Effector CD4-positive, alpha-beta T cell (primary cell): ENCODE measurements at places on chromosomes 3 and 15.
A peak's percentile ranks its signal among the peaks of the same experiment; 100 is the strongest.

DNA sequence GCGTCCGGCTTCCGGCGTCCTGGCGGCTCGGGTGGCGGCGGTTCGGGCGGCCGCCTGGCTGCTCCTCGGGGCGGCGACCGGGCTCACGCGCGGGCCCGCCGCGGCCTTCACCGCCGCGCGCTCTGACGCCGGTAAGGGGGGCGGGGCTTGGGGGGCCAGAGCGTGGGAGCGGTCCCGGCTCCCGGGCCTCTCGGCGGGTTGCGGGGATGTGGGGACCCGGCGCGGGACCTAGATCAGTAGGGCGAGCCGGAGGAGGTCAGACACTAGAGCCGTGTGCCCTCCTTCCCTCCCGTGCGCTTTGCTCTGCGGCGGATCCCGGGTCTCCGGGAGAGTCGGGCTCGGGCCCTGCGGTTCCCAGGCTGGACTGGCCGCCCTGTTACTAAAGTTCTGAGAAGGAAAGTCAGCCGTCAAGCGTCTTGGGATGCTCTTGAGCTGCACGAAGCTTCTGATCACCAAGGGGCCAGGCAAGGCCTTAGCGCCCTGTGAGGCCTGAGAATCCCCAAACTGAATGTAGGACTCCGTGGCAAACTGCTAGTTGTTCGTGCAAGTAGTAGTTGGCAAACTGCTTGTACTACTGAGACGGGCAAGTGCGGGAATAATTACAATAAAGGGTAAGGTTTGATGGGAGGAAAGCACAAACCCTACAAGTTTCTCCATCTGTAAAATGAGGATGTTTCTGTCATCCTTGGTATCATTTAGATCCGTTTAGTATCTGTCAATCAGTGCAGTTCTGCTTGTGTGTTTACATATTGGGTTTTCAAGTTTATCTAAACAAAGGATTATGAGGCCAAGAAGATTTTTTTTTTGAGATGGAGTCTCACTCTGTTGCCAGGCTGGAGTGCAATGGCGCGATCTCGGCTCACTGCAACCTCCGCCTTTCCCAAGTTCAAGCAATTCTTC lies 587 bp downstream of the PIGX start:
- DNase-seq = peak; percentile 62

DNA sequence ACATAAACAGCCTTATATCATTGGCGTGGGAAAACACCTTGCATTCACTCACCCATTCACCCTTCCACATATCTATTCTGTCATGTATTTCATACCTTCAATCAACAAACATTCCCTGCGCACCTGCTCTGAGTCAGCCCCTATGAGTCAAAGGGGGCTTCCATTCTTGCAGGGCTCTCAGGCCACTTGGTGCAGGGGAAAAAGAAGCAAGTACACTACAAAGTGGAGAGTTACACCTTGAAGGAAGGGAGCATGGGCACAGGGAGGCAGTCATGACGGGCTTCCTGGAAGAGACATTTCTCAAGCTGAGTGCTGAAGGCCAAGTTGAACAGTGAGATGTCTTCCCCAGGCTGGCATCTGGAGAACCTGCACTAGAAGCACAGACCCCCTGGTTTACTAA lies 4.6 kb upstream of the AMOTL2 start:
- no peak for DNase-seq

DNA sequence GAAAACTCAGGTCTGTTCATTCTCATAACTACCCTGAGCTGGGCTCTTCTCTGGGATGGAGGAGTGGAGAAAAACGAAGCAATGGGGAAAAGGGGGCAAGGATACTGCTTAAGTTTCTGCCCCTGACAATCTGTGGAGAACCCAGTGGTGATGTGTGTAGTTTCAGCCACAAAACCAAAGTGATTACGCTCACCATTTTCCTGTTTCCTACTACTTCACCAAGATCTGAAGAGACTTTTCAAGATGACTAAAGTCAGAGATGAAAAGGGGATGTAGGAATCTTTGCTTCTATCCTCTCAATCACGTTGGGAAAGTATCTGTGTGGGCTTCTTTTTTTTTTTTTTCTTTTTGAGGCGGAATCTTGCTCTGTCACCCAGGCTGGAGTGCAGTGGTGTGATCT lies 8.3 kb upstream of the UBE2E1 start:
- no peak for DNase-seq

GRCh38 chr15:25664761-25665160 lies 198.4 kb downstream of the ATP10A start:
- no peak for DNase-seq
